ENCODE measurements at places on chromosomes 5 and 9. TPM values are rescaled to one million over a fixed set of nuclear protein-coding genes. Genes with fewer than 3 reads are reported as not detected.

Gene OR1J2
- polyA plus RNA-seq = not detected

Gene HTR1A
- not detected for polyA plus RNA-seq

Gene PPP2CA
- polyA plus RNA-seq = 105 TPM

Gene CXXC5
- polyA plus RNA-seq = 94.7 TPM

- DNase-seq = no peak
Observed at GRCh38 chr9:81685763-81686613, 3.4 kb downstream of the TLE1 start.

DNA sequence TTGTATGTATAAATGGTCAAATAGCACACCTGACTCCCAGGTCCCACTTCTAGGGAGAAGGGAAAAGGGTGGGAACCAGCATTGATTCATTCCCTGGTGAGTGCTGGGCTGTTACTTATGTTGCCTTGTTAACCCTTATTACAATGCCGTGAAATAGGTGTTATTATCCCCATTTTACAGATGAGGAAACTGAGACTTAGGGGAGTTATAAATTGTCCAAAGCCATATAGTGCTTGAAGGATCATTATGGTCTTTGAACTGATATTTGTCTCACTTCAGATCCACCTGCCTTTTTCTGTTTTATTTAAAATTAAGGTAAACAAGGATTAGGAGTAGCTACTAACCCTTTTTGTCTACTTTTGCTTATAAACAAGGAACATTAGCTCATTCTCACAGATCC, 16.5 kb downstream of the TMEM268 start:
- no peak for DNase-seq
